Cortex of kidney (tissue), 1 donor: ENCODE measurements at places on chromosomes 2 and 18.

DNA sequence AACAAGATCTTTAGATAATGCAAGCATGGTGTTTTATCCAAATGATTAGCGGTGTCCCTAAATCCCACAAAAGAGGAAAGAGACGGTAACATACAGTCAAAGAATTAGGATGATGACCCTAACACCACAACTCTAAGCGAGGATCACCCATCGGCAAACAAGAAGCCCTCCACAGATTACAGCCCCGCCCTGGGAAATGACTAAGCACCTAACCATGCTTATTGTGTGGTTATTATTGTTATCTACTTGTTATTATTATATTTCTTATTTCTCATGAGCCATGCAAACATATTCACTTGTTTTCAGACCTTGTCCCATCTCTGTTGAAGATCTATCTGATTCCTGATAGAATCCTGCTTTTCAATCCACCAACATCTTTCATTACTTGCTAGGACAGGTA, 651.3 kb downstream of the NYAP2 start:
- no peak for DNase-seq

- DNase-seq = no peak
These were observed 275.4 kb upstream of the HS6ST1 start for GRCh38 chr2:128593879-128594650.

- DNase-seq = no peak
These were observed 443.3 kb downstream of the SOCS6 start for GRCh38 chr18:70732188-70732587.

- DNase-seq = no peak
These were observed 343.3 kb downstream of the CYP26B1 start for GRCh38 chr2:71804281-71804751.

GRCh38 chr2:129796225-129796624, 183.2 kb upstream of the RAB6C start:
- no peak for DNase-seq

DNA sequence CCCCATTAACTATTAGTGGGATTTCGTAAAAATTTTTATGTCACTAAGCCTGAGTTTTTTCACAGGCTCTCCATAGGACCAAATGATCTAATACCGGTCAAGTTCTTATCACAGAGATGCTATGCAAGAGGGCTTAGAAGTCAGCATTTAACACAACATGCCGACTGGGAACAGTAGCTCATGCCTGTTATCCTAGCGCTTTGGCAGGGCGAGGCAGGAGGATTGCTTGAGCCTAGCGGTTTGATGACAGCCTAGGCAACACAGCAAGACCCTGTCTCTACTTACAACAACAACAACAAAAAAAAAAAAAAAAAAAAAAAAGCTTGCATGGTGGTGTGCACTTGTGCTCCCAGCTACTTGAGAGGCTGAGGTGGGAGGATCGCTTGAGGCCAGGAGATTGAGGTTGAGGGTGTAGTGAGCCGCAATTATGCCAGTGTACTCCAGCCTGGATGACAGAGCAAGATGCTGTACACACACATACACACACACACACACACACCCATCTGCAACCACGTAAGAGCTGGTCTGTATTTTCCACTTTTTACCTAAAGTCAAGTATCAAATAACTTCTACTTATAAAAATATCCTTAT, 67.6 kb upstream of the FAM124B start:
- no peak for DNase-seq

- no peak for DNase-seq
These were observed 97.0 kb downstream of the MBP start for GRCh38 chr18:77035380-77036187.

GRCh38 chr2:240056678-240057077, 3.4 kb upstream of the OR6B3 start:
- no peak for DNase-seq

GRCh38 chr2:207375207-207375875, 154.4 kb upstream of the CREB1 start:
- DNase-seq = no peak

DNA sequence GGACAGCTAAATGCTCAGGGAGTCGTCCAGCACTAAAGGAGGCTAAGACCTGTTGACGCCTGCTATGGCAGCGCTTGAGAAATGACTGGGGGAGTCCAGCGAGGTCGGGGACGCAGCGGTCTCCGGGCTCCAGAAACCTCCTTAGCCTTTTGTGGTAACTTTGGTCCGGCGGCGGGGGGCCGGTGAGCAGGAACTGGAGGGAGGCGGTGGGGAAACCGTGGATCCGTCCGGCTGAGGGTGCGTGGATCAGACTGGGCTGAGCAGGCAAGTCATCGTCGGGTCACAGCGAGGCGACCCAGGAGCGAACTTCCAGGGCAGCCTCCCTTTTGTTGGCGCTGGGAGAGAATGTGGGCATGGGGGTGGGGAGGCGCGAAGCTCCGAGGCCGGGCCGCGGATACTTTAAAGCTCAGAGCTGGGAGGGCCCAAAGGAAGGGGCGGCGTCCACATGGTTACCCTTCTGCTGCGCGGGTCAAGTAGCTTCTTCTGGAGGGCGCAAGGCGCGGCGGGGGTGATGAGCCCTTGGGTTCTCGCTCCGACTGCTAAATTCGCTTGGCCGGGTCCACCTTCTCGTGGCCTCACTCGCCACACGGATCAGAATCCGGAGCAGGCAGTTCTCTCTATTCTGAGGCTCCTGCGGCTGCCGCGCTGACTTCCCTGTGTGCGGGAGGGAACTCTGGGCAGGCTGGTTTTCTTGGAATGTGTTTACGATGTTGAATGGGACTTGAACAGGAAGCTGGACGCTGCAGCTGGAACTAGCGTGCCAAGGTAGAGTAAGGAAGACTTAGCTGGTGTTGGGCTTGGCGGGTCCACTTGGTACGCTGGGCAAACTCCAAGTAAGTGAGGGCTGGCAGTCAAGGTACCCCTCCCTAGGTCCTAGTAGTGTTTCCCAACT, 920 bp downstream of the GULP1 start:
- DNase-seq = peak; percentile 15

DNA sequence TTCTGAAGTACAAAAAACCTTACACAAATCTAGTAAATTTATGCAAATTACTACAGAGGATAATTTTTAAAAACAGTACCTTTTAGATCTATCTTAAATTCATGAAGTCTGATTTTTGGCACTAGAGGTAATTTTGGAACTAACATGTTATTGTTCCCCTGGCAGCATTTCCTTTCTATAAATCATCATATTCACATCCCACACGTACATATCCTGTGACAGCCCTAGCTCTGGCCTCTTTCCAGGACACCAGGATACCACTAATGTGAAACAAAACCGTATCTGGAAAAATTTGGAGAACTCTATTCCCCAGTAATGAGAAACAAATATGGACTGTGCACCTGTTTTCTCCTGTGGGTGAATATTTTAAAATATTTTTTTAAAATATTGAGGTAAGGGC, 14.0 kb upstream of the BIRC6 start:
- DNase-seq = no peak

GRCh38 chr2:27712522-27712921, 48.8 kb downstream of the SLC4A1AP start:
- DNase-seq = no peak

GRCh38 chr2:164694275-164694695, 73.0 kb upstream of the GRB14 start:
- DNase-seq = no peak

DNA sequence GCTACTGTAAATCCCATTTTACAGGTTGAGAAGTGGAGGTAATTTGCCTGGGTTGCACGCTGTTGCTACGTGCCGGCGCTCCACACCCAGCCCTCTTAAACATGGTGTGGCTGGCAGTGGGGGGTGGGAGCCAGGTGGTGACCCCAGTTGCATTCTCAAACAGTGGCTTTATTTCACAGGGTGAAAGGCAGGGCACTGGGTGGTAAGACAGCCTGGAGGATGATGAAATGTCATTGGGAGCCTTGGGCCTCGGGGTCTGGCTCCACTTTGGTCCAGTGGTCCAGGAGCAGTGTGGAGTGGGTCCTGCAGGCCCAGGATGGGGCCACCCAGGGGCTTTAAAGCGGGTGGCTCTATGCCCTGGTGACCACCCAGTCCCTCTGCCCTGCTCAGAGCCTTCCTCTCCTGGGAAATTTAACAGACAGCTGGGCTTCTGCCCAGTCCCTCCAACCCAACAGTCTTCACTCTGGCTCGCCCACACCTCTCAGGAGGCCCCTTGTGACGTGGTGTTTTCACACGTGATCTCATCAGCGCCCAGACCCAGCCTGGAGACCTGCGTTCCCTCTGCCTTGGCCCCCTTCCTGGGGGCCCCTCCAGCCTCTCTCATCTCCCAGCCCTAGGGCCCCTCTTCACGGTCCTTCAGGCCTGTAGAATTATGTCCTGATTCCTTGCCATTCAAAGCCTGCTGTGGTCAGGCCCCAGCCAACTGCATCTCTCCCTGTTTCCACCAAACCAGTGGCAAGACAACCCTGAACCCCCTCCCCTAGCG, 92.5 kb downstream of the INHBB start:
- DNase-seq = no peak

DNA sequence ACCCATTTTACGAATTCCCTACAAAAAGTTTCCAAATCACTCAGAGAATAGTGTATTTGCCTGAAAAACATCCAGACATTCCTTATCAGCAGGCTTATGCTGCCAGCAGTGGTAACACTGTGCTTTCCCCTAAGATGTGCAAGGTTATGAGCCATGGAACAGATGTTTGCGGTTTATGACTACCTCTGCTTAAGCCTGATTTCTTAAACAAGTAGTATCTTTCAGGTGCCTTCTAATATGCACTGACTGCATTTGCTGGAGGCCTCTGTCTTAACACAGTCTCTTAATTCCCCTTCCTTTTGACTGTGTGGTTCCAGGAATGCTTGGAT, 54.8 kb downstream of the CDC42EP3 start:
- DNase-seq = no peak

GRCh38 chr2:231133365-231134099, 8.7 kb upstream of the HTR2B start:
- DNase-seq = no peak

GRCh38 chr2:144324446-144325045, 195.4 kb downstream of the ZEB2 start:
- DNase-seq = no peak

GRCh38 chr2:156483741-156484173, 47.6 kb downstream of the GPD2 start:
- DNase-seq = no peak

DNA sequence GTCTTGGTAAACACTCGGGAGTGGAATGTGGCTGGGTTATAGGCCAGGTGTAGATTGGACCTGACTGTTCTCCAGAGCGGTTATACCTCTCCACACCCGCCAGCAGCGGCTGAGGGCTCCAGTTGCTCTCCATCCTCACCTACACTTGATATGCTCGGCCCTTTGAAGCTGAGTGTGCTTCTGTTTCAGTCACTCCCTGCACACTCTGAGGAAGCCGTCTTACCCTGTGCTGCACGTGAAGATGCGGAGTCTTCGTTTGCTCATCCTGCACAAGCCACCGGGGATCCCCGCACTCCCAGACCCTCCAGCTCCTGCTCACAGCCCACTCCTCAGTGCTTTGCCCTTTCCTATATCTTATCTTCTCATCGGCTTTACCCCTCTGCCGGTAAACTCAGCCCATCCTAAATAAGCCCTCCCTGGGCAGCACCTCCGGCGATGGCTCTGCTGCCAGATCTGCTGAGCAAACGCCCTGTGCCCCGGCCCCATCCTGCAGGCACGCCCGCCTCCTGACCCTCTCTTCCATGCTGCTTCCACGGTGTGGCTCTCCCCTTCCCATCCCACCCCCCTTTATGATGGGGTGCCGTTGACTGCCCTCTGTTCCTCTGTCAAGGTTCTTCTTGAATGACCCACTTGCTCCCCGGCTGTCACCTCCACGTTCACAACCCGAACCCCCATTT, 47.3 kb upstream of the ODC1 start:
- DNase-seq = no peak

DNA sequence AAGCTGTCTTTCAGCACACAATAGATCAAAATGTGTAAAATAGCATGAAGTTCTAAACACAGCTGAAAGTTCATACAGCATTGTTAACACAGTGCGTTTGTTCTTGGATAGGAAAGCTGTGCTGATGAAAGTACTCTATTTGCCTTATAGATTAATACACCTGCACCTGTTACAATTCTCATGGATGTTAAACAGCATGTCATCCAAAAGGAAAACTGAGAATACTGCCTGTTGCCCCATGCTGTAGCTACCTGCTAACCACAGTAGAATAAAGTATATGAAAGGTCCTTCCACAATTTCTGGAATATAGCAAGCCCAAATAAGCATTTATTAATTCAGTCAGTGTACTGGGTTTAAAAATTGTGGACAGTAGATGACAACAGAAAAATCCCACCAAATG, 166.7 kb upstream of the DTNA start:
- DNase-seq = no peak
